ENCODE measurements at places on chromosomes 3 and 15. TPM values are rescaled to one million over a fixed set of nuclear protein-coding genes. Genes with fewer than 3 reads are reported as not detected.

The DPPA2 gene
- polyA plus RNA-seq = 6.6 TPM

The DUOXA2 gene
- 0.05 TPM for polyA plus RNA-seq

The ECE2 gene
- polyA plus RNA-seq = 0.44 TPM

- DNase-seq = no peak
Measured at GRCh38 chr3:172973799-172974198, 167.2 kb downstream of the SPATA16 start.

- no peak for DNase-seq
Measured at GRCh38 chr3:99524559-99524958, 113.8 kb upstream of the COL8A1 start.

DNA sequence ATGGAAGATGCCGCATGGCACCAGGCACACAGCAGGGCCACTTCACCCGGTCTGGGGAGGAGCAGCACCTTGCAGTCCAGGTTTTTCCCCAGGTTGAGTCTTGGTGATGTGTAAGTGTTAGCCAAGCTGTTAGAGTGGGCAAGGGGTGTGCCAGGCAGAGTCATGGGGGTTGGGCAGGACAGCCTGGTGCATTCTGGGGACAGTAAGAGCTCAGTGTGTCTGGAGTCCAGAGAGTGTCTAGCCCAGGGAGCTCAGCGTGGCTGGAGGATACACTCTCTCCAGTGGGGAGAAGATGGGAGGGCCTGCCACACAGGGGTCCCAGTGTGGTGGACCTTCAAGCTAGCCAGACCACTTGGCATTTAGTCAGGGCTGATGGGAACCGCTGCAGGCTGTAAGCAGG, 87.4 kb downstream of the AAGAB start:
- DNase-seq = no peak

- no peak for DNase-seq
Measured at GRCh38 chr3:154125378-154126030, 4.3 kb downstream of the ARHGEF26 start.

DNA sequence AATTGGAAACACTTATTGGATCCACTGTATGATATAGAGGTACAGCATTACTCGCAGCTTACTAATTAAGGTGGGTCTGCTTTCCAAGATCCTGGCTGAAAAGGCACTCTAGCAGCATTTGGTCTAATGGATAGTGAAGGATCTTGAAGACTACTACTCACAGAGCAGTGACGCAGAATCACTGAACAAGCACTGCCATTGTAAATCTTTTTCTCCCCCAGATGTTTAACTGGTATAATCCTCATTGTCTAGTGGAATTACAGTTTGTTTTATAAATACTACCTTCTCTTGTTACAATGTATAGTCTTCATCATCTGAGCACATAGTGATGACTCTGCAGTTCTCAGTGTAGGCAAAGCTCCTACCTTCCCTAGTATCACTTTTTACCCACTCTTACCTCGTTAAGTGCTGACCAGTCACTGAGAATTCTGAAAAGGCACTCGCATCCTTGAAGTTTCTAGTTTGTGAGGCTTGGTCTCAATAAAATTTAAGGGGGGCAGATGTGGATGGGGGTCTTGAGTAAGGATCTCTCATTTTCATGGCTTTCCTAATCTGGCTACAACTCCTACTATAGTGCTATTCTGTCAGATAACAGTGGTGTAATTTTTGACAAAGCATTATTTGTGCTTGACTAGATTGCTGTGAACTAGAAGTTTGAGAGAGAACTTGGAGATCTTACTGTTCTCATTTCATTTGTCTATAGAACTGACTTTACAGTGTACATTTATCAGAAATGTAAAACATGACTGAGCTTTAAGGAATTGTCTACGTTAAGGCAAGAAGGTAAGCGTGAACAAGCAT, 23.2 kb downstream of the MAPK6 start:
- no peak for DNase-seq

DNA sequence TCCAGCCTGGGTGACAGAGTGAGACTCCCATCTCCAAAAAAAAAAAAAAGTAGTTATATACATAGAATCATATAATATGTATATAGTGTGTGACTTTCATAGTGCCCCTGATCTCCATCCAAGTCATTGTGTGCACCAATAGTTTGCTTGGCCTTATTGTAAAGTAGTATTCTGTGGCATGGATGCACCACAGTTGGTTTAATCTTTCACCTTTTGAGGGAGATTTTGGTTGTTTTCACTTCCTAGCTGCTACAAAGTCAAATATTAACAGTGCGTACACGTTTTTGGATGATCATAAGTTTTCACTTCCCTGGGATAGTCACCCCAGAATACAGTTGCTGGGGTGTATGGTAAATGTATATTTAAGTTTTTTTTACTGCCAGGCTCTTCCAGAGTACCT, 162.8 kb downstream of the PTPRG start:
- DNase-seq = no peak

GRCh38 chr3:86923071-86923491, 67.9 kb downstream of the VGLL3 start:
- DNase-seq = no peak

DNA sequence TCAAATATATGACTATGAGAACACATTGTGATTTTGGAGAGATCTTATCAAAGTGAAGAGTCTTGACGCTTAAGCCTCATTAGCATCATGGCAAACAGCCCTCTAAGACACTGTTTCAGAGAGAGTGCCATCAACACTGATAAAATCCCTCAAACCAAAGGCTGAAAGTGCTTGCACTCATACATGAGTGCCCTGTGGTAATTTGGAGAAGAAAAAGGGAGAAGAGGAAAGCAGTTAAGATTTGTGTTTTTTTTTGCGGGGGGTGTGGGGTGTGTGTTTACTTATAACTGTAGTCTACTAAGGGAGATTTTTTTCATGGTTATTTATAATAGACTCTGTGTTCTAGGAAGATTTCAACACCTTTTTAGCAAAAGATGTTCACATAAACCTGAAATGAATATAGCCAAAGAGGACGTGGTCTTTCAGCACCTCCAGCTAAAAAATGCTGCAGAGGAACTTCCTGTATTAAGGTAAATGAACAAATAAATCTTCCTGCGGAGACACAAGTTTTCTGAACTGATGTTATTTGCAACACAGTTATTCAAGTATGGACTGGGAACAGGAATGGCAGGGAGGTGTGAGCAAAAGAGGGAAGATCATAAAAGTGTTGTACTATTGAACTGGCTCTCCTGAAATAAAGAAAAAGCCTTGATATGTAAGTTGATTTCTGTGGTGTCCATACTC, 81.9 kb upstream of the TGFBR2 start:
- DNase-seq = no peak

All from H1 (cell line).